ENCODE measurements at places on chromosomes 1 and 21. TPM values are rescaled to one million over a fixed set of nuclear protein-coding genes. Genes with fewer than 3 reads are reported as not detected.

The CELA2B gene
- not detected for total RNA-seq

The MIA3 gene
- total RNA-seq: 35.9 TPM

GRCh38 chr1:119323216-119323982 is 45.2 kb upstream of the HAO2 start:
- no peak for DNase-seq

- DNase-seq: peak; percentile 72
Observed at GRCh38 chr1:107572674-107573211, 392.2 kb downstream of the VAV3 start.

DNA sequence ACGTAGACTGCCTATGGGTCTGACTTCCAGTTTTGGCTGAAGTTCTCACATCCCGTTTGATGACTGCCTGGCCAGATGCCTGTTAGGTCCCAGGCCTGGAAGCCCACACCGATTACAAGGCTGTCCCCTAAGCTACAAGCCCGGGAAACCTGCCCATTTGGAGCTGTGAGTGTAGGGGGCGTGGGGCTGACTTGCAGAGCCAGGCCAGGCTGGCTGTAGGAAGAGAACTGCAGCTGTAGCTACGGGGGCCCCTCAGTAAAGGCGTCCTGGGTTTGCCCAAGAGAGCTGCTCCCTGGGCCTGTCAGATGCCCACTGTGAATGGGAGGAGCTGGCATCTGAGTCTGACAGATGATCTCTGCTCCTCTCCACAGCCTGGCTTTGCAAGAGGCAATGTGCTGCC is 199.7 kb downstream of the CAMTA1 start:
- no peak for DNase-seq

- no peak for DNase-seq
Observed at GRCh38 chr1:175830500-175830899, 87.1 kb upstream of the TNR start.

- no peak for DNase-seq
Observed at GRCh38 chr1:202029171-202029665, 18.8 kb downstream of the ELF3 start.

GRCh38 chr1:178652506-178653490 is 72.2 kb upstream of the RALGPS2 start:
- no peak for DNase-seq

- no peak for DNase-seq
Observed at GRCh38 chr1:173392895-173393658, 84.1 kb upstream of the PRDX6 start.

- DNase-seq: no peak
Observed at GRCh38 chr1:97630948-97631347, 289.9 kb downstream of the DPYD start.

DNA sequence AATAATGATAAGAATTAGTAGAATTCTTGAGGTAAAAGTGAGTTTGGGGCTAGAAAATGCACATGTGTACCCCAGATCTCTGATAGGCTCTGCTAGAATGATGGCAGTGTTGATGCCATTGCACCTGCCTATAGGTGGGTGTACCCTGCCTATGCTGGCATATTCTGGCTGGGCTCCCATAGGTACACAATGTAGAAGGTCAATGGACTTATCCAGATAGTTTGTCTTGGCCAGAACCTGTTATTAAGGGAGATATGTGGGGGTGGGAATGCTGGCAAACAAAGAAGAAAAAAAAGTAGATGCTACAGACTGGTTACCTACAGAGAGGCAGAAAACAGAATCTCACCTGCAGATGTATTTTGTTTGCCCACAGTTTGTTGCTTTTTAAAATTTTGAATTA is 14.1 kb upstream of the KLHDC8A start:
- DNase-seq: no peak

Measured in sigmoid colon (tissue), 7 donors.